ENCODE measurements at places on chromosomes 4 and X. TPM values are rescaled to one million over a fixed set of nuclear protein-coding genes. Genes with fewer than 3 reads are reported as not detected.

The CXCL10 gene
- 0.33 TPM for total RNA-seq

The LPAR4 gene
- total RNA-seq: not detected

The TMPRSS11F gene
- not detected for total RNA-seq

The WDR19 gene
- total RNA-seq: 12.8 TPM

The RTL3 gene
- under 0.01 TPM for total RNA-seq

The ETDA gene
- not detected for total RNA-seq

The CXCL3 gene
- 0.33 TPM for total RNA-seq

The P2RY4 gene
- 0.10 TPM for total RNA-seq

The SGMS2 gene
- 91.5 TPM for total RNA-seq

The WFS1 gene
- 47.9 TPM for total RNA-seq

The MAGEE2 gene
- not detected for total RNA-seq

The CFP gene
- 0.38 TPM for total RNA-seq

The SLC6A14 gene
- total RNA-seq: not detected

The HMX1 gene
- total RNA-seq: not detected

The BMP3 gene
- not detected for total RNA-seq

Data from vein endothelial cell (primary cell).